Stimulated activated CD4-positive, alpha-beta T cell treated with anti-CD3 and anti-CD28 coated beads, TNF-alpha, amount 100 ng/mL, for 48 hours (primary cell): ENCODE measurements at places on chromosomes 5 and 9.

- DNase-seq, result no peak
Observed at GRCh38 chr9:72952381-72952690, 517 bp downstream of the ALDH1A1 start.

- DNase-seq, result no peak
Observed at GRCh38 chr5:111116550-111116949, 24.4 kb downstream of the WDR36 start.

DNA sequence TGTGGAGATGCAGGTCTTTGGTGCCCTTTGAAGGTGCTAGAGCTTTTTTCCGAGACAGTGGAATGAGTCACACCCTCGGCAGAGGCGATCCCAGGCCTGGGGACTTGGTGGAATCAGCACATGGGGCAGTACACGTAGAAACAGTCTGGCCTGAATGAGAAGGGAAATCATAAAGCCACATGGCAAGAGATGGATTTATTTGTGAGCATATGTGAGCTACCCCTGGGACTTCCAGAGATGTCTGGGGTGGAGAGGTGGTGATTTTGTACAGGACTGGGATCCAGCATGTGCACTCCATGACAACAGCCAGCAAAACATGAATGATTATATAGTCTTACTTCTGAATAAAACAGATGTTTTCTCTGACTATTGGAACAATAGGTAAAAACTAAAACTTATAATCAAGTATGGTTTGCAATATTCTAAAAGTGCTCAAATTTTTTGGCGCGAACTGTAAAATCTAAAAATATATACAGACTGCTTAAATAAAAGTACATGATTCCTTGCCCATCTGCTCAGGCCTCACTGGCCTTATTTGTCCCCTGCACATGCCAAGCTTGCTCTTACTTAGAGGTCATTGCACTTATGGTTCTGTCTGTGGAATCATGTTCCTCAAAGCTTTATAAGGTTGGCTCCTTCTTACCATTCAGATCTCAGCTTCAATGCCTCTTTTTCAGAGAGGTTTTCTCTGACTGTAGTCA is 54.7 kb upstream of the SMARCA2 start:
- no peak for DNase-seq

DNA sequence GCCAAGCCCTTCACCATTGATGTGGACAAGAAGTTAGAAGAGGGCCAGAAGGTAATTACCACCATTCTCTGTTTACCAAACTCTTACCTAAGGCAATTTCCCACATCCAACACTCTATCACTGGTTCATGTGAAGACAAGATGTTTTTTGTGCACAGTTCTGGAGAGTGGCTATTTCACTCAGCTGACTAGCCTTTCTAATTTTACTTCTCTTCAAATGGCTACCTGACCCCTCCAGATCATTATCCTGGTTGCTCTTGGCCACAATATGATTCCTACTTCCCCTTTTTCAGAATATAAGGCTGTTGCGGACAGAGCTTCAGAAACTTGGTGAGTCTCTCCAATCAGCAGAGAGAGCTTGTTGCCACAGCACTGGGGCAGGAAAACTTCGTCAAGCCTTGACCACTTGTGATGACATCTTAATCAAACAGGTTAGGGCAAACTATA is 7.1 kb downstream of the KIF20A start:
- no peak for DNase-seq

- DNase-seq, result no peak
Observed at GRCh38 chr5:158224253-158224652, 365.3 kb upstream of the CLINT1 start.

DNA sequence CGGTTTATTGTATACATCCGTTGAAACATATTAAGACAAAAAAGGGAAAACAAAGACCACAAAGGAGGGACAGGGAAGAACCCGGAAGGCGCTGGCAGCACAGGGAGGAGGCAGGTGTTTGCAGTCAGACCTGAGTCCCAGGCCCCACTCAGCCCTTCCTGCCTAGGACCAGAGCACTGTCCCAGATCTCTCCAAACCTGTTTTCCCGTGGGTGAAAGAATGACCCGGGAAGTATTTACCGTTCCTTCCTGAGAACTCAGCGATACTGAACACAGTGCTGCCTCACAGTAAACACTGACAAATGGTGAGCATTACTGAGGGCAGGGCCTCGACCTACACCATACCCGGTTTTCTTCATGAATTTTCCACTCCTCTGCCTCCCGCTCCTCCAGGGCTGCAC is 1.2 kb downstream of the ABO start:
- no peak for DNase-seq

- DNase-seq, result no peak
Observed at GRCh38 chr5:25387953-25388352, 743.2 kb upstream of the CDH10 start.

DNA sequence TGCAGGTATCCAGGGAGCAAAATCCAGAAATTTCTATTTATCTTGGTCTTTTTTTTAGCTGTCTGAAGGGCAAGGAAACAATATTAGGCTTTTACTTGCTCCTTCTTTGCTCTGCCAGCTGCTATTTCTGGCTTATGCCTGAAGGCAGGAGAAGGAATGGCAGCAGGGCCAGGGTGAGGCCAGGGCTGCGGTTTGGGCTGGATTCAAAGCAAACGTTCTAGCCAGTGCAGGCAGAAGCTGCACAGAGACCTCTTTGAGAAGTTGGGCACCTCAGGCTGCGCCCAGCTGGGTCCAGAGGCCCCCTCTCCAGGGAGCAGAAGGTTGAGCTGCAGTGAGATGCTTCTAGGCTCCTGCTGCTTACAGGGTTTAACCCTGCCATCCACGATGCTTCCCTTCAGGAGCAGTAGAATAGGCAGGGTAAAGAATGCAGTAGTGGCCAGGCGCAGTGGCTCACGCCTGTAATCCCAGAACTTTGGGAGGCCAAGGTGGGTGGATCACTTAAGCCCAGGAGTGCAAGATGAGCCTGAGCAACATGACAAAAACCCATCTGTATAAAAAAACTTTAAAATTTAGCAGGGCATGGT is 201.2 kb downstream of the ADCY2 start:
- no peak for DNase-seq

DNA sequence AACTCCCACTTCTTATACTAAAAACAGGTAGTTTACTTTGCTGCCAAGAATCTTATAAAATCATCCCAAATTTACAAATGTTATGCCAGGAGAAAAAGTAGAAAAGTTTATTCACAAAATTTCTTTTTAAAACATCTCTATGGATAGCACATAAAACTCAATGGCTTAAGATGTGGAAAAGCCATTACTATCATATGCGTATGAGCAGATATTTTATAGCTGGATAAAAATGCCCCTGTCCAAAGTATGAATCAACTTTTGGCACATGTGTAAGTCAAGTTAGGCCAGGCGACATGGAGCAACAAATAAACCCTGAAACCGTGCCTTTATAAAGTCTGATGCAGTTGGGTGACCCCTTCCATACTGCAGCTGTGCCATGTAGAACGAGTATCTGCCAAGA is 38.6 kb upstream of the FBP1 start:
- no peak for DNase-seq

DNA sequence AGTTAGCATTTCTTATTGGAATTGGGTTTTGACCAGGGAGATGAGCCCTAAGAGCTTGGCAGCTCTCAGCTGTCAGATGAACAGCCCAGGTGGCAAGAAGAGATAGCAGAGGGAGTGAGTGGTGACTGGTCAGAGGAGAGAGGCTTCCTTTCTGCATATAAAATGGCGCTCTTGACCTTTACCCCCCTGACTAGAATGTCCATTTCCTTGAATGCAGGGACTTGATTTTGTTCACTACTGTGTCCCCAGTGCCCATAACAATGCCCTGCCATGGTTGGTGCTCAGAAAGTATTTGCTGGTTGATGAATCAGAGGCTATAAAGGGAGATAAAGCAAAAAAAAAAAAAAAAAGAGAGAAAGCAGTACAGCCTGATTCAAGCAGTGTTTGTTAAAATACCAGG is 7.2 kb downstream of the CHMP5 start:
- DNase-seq, result no peak

DNA sequence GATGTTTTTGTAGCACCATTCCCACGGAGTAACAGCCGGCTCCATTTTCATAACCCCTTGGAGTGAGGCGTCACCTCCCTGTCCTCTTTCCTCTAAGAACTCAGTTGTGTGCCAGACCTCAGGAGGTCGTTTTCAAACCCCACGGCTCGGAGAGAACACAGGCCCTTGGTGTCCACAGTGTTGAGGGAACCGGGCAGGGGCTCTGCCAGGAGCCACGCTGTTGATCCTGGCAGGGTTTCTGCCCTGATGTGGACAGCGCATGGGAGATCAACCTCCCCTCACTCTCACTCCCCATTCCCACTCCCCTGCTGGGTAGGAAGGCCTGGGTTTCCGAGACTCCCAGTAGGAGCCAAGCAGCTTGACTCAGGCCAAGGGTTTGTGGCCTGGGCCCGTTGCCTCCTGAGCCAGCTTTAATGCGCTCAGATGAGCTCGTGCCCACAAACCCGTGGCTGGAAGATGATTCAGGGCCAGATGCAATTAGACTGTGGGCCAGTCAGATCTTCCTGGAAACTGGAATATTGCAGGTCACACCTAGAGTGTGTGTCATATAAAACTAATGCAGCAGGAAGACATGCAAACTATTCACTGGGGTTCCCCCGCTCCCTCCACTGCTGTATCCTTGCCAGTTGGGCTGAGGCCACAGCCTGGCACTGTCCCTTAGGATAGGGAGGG is 133.4 kb downstream of the SLC12A2 start:
- DNase-seq, result no peak

DNA sequence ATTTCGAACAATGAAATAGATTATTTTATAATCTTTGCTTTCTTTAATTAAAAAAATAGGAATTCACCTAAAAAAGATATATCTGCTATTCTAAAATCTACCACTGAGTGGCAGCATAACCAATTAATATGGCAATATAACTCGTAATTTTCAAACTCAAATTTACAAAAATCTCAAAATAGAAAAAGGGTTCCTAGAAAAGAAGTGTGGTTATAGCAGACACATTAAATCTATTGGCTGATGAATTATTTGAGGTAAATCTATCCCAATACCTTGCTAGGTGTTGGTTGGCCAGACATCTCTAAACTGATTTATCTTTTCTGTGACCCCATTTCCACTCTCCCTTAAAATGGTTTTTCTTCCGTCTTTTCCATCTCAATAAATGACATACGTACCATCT is 30.2 kb upstream of the NRG2 start:
- no peak for DNase-seq

- no peak for DNase-seq
Observed at GRCh38 chr9:4762886-4763541, 22.0 kb upstream of the AK3 start.

DNA sequence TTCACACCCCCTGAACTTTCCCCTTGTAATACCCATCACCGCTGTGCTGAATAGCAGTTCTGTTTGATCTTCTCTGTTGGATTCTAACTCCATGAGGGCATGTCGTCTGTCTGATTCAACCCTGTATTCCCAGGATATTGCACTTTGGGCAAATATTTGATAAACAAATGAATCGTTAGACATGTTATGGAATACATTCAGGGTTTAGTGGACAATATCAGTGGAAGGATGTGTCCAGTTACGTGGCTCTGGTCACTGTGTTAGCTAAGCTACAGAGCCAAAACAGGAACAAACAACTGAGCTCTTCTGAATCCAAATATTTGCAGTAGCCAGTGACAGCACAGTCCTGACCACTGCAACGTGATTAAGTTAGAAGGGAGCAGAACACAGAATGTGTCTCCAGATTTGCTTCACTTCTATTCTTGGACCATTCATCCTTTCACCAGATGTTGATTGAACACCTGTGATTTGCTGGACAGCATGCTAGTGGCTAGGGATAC is 13.2 kb downstream of the ANGPTL2 start:
- DNase-seq, result no peak

DNA sequence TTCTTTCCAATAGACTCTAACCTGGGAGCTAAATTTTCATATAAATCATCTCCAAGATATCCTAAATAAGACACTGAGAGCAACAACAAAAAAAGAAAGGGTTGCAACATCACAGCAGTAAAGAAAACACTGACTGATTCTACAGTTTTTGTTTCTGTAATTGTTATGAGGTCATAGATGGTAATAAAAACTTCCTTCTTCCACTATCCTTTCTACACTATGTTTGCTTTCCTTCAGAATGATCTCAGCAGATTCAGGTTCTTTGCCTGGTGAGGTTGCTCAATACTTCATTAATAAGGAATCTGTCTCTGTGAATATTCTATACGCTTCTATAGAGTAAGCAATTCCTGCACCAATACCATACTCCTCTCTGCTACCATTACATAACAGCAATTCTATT is 835.6 kb upstream of the GRAMD2B start:
- DNase-seq, result no peak

- DNase-seq, result no peak
Observed at GRCh38 chr9:91992461-91993041, 42.5 kb upstream of the ROR2 start.

GRCh38 chr5:10800852-10801251 is 39.8 kb upstream of the DAP start:
- DNase-seq, result no peak

DNA sequence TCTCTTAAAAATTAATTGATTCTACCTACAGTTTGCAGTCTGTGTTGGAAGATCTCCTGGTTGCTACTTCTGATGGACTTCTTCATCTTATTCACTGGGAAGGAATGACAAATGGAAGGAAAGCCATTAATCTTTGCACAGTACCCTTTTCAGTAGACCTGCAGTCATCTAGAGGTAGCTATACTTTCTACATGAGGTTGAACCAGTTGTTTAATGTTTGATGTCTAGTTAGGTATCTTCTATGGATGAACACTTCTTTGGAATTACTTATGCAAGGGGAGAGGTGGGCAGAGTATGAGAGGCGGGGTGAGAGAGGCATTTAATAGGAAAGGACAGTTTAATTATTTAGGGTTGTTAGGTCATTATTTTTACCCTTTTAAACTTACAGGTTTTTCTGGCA is 91.2 kb downstream of the RIC1 start:
- DNase-seq, result no peak

GRCh38 chr5:118692811-118693342 is 295.5 kb downstream of the DTWD2 start:
- DNase-seq, result no peak

- DNase-seq, result no peak
Observed at GRCh38 chr5:28666110-28666509, 1627.7 kb upstream of the CDH9 start.

DNA sequence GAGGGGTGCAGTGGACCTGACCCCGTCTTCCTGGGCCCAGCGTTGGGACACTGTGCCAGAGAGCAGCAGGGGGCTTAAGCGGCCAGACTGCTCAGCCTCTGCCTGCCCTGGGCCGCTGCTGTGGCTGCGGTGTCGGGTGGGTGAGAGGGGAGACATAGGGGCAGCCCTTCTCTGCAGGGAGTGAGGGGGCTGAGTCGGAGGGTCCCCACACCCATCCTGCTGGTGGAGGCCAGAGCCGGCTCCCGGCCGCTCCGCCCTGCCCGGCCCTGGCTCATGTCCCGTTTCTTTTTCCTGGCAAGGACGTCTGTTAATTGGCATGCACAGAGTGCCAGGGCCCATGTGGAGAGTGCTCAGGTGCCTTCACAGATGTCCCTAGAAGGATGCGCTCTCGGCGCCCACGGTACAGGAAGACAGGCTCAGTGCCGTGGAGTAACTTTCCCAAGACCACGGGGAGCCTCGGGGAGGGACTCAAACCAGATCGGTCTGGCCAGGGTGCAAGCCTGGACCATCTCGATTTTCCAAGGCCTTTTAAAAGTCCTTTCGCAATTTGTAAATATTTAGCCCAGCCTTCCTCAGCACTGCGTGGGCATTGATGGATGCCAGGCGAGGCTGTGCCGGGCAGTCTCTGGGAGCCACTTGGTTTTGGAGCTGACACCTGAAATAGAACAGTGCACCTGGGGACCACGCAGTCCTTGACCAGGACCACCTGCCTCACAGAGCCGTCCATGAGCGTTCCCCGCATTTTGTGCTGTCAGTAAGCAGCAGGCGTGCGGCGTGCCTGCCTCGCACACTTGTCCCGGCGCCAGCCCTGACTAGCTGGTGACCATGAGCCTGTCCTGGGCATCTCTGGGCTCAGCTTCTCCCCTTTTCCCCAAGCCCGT is 60.9 kb downstream of the RXRA start:
- no peak for DNase-seq
